ENCODE measurements at places on chromosomes 7 and 10.
A peak's percentile ranks its signal among the peaks of the same experiment; 100 is the strongest.

- H3K27me3 ChIP-seq, result no peaks in the 10 kb centered on the region
- H3K4me3 ChIP-seq, result no peak overlapping the region
Observed at GRCh38 chr7:500521-501420, 18.9 kb downstream of the PDGFA start.

DNA sequence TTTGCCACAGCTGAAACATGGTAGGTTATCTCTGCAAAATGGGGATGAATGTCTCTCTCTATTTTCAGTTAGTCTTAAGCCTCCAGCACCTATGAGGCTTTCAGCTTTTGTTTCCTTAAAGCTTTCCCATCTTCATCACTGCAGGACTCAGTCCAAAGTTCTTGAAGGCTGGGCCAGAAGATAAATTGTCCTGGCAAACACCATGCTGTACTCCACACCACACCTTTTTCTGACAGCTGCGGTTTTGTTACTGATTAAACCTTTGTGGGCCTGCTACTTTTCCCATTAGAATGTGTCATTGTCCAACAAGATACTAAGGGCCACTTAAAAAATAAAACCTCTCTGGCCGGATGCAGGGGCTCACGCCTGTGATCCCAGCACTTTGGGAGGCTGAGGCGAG lies 87.2 kb upstream of the A1CF start:
- peak overlapping the region; percentile 54 for H3K27ac ChIP-seq
- H3K36me3 ChIP-seq, result no peaks in the 10 kb centered on the region
- peak; percentile 91 for DNase-seq
- peaks cover 2% of the 10 kb centered on the region for H3K4me1 ChIP-seq

- H3K4me1 ChIP-seq, result no peaks in the 10 kb centered on the region
- no peaks in the 10 kb centered on the region for H3K36me3 ChIP-seq
- H3K27ac ChIP-seq, result no peak overlapping the region
- no peaks in the 10 kb centered on the region for H3K27me3 ChIP-seq
- no peak overlapping the region for H3K4me3 ChIP-seq
Observed at GRCh38 chr7:4713183-4713784, 31.2 kb downstream of the FOXK1 start.

GRCh38 chr7:48734695-48735406 lies 189.5 kb upstream of the CDC14C start:
- no peaks in the 10 kb centered on the region for H3K36me3 ChIP-seq
- no peak for DNase-seq
- H3K27me3 ChIP-seq, result no peaks in the 10 kb centered on the region

DNA sequence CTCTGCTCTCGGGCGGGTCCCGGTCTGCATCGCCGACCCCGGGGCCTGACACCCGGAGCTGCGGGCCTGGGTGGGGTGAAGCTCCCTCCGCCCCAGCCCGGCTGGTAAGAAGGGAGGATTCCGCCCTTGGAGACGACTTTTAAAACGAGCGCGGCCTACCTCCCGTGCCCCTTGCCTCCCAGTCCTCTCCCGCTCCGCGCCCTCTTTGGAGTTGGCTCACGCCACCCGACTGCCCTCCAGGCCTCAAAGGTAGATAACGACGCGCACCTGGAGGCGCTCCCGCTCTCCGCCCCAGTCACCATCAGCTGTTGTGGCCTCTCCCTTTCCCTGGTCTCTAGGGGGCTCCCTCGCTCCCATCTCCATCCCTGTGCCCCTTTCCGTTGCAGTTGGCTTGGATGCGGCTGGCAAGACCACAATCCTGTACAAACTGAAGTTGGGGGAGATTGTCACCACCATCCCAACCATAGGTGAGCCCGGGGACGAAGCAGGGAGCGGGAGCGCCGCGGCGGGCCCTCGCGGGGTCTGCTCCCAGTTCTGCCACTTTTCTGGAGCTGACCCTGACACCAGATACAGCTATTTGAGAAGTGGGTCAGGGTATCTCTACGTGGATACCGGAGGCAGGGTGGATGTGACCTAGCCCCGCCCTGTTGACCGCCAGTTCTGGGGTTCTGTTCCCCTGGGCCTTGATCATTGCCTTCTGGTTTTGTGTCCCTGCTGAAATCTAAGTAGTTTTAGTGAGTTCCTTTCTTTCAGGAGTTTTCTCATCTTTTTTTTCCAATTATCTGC lies 679 bp downstream of the ARF5 start:
- peak; percentile 62 for DNase-seq
- H3K4me1 ChIP-seq, result no peaks in the 10 kb centered on the region
- no peaks in the 10 kb centered on the region for H3K27me3 ChIP-seq
- H3K36me3 ChIP-seq, result peaks cover 8% of the 10 kb centered on the region
- H3K27ac ChIP-seq, result peak overlapping the region; percentile 59

GRCh38 chr7:136114966-136115762 lies 138.0 kb upstream of the MTPN start:
- H3K27me3 ChIP-seq, result no peaks in the 10 kb centered on the region
- peak; percentile 12 for DNase-seq
- no peaks in the 10 kb centered on the region for H3K36me3 ChIP-seq

Measured in small intestine (tissue), 16 donors.